ENCODE measurements at places on chromosomes 16 and 17.

GRCh38 chr17:1829216-1829591, 498 bp downstream of the SMYD4 start:
- no peak for DNase-seq

- DNase-seq, result no peak
Measured at GRCh38 chr17:4090898-4091297, 51.9 kb downstream of the ZZEF1 start.

- DNase-seq, result no peak
Measured at GRCh38 chr16:90072442-90073105, 4.6 kb downstream of the PRDM7 start.

DNA sequence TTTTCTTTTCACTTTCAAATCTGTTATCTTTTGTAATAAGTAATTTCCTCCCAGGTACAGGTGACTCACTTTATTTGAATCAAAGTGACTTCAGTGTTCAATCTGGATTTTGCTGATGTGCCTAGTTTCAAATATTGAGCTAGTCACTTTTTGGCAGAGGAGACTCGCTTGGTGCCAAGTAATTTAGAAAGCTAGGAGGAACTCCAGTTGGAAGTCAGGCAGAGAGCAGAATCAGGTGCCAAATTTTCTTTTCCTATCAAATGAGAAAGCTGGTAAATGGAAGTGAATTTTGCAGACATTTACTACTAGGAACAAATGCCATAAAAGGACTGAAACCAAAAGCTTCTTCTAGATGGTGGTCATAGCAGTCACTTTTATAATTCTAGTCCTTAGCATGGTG, 656.0 kb upstream of the KIF2B start:
- DNase-seq, result no peak

GRCh38 chr16:14289692-14290340, 218.7 kb downstream of the MRTFB start:
- peak; percentile 61 for DNase-seq

Data from activated CD8-positive, alpha-beta memory T cell treated with anti-CD3 and anti-CD28 coated beads for 24 hours (primary cell).